ENCODE measurements at places on chromosomes 5 and 9. TPM values are rescaled to one million over a fixed set of nuclear protein-coding genes. Genes with fewer than 3 reads are reported as not detected.

The ARL10 gene
- total RNA-seq = 0.18 TPM

The MARCOL gene
- total RNA-seq = not detected

The IL5 gene
- not detected for total RNA-seq

- no peak for DNase-seq
These were observed 24.3 kb downstream of the LHX3 start for GRCh38 chr9:136180586-136180985.

DNA sequence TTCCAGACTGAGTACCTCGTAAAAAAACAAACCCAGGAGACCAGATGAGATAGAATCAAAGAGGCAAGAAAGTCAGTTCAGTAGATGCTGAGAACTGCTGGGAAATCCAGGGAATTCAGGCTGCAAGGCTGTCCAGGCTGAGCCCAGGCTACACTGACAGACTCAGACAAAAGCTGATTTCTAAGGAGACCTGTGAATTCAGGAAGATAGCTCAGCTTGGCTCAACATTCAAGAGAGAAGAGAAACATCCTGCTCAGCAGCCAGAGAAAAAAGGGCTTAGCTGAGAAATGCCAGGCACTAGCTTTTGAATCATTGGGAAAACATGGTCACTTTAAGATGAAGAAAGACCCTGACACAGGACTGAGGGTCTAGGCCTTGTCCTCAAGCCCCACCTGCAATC, 118.2 kb upstream of the SLC44A1 start:
- no peak for DNase-seq

GRCh38 chr9:89746385-89747116, 141.7 kb downstream of the GADD45G start:
- no peak for DNase-seq

GRCh38 chr9:137612741-137613142, 6.1 kb upstream of the EHMT1 start:
- DNase-seq = no peak

DNA sequence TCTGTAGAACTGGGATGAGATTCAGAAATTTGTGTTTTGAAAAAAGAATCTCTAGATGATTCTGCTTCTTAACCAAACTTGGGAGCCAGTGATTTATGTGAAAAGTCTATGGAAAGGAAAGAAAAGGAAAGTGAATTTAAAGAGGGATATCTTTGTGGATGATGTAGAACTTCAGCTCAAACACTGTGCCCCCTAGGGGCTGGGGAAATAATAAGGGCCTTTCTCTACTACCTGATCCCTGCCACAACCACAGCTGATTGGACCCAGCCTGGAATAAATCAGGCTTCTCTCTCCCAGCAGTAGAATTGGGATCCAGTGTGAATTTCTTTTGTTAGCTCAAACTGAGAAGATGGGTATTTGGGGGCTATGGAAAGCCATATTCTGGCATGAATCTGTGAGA, 155.0 kb downstream of the PRELID2 start:
- DNase-seq = no peak

- DNase-seq = no peak
These were observed 639.7 kb downstream of the CCDC171 start for GRCh38 chr9:16192403-16193017.

DNA sequence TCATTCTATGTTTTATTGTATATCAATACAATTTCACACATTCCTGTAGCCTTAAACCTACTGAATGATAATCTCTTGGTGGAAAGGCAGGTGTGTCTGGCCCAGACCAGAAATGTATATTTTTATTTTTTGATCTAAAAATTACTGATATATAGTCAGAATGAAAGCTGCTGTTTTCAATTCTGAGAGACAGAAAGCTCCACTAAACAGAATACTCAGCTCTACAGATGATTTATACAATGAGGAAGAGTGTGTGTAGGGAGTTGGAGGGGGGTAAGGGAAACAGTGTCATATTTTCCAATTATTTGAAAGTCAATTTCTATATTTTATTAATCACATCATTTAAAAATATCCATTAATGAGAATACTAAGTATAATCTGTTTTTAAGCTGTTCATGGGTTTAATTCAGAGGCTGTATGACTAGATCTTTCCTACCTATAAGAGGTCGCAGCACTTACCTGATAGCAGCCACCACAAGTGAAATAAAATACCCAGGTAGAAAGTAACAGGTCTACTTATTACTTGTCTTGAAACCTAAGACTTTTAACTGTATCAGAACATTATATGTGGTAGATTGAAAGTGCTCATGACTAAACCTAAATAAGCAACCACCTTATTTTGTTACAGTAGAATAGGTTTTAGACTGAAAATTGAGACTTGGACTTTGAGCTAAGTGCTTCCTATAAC, 183.4 kb downstream of the TMC1 start:
- no peak for DNase-seq

All from HepG2 (cell line).